ENCODE measurements at places on chromosomes 1 and 21.

DNA sequence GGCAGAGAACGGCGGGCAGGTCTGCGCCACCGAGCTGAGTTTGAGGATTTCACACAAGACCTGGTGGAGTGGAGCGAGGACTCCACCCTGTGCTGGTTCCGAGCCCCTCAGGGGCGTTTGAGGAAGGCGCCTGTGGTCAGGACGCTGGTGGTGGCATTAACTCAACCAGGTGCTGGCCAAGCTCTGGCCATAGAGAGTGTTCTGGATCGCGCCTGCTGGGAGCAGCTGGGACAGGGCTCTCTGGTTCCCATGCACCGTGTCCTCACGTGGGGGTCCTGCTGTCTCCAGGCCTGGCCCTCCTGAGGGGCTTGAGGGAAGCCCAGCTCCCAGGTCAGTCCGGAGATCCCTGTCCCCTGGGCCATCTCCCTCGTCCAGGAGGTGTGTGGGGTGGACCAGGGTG is 24.8 kb upstream of the TTC34 start:
- DNase-seq = no peak

- no peak for DNase-seq
Measured at GRCh38 chr1:199010933-199011332, 372.1 kb downstream of the PTPRC start.

GRCh38 chr1:2107586-2108212 is 57.5 kb downstream of the PRKCZ start:
- DNase-seq = no peak

GRCh38 chr1:182971219-182971618 is 18.3 kb upstream of the SHCBP1L start:
- no peak for DNase-seq

GRCh38 chr1:113542221-113542701 is 151.9 kb downstream of the MAGI3 start:
- no peak for DNase-seq

DNA sequence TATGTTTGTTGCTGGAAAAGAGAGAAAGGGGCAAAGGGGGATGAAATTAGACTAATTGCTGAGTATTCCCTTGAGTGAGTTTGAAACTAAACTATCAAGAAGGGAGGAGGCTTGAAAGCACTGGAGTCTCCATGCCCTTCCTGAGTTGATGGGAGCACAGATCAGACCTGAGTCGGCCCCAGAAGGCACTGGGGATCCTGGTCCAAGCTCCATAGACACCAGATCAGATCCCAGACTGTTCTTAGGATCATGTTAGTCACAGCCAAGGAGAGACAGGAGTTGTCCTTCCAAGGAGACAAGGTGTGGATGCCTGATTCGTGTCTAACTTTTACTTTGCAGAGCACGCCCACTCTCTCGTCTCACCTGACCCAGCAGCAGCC is 152.3 kb downstream of the NR5A2 start:
- DNase-seq = no peak

- DNase-seq = no peak
Measured at GRCh38 chr1:61322769-61323168, 240.4 kb downstream of the NFIA start.

GRCh38 chr1:160745551-160745950 is 6.5 kb downstream of the SLAMF7 start:
- DNase-seq = no peak

- DNase-seq = no peak
Measured at GRCh38 chr1:6268415-6268814, 7.5 kb upstream of the GPR153 start.

GRCh38 chr1:118266436-118266835 is 81.4 kb upstream of the SPAG17 start:
- DNase-seq = no peak

- no peak for DNase-seq
Measured at GRCh38 chr21:38667291-38667870, 138.3 kb upstream of the ETS2 start.

DNA sequence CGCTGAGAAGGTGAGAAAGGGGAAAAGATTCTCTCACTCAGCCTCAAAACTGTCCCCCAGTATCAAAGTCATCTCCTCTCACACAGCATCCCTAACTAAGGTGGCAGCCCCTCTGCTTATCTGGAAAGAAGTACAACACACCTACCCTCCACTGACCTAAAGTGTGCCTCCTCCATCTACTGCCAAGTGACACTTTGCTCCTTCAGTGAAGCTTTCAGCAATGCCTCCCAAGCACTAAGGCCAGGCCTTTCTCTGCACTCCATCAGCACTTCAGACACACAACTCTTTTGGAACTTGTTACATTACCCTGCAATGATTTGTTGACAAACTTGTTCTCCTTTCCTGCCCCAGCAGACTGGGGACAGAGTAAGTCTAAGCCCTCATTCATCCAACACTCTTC is 1.4 kb downstream of the SH3BP5L start:
- DNase-seq = no peak

GRCh38 chr1:232726048-232726779 is 79.0 kb upstream of the MAP10 start:
- DNase-seq = no peak

GRCh38 chr1:225777583-225778336 is at the start of gene SRP9:
TSS of gene SRP9 (plus strand) at chr1:225777826. CDS start at chr1:225777941, 115 bp downstream.
- peak; percentile 99 for DNase-seq

- no peak for DNase-seq
Measured at GRCh38 chr1:216984536-216984935, 261.3 kb upstream of the ESRRG start.

All from effector CD4-positive, alpha-beta T cell (primary cell).